ENCODE measurements at places on chromosomes 6 and 20.

DNA sequence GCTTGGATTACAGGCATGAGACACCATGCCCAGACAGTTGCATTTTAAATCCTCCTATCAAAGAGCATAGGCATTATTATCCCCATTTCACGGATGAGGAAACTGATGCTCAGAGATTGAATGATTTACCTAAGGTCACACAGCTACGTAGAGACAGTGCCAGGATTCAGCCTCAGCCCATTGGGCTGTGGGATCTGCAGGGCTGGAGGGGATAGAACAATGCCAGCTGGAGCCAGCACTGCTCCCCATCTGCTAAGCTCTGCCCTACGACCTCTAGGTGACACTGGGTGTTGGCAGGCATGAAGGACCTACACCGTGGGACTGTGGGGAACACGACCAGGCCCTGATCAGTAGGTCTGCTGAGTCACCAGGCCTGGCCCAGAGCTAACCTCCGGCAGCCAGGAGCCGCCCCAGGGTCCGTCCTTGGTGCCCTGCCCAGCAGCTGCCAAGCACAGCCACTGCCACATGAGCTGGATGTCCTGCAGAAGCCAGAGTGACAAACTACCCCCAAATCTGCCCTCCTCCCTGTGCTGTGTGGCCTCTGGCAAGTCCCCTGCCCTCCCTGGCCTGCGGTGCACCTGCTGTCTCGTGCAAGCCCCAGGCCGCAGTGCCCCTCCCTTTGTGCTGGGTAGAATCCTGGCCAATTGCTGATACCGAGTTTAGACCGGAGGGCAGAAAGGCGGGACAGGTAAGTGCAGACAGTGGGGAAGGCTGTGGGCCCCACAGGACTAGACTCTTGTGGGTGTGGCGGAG is 47.6 kb upstream of the PTGIS start:
- no peak for DNase-seq

- no peak for DNase-seq
Observed at GRCh38 chr20:39342463-39342862, 380.3 kb downstream of the DHX35 start.

DNA sequence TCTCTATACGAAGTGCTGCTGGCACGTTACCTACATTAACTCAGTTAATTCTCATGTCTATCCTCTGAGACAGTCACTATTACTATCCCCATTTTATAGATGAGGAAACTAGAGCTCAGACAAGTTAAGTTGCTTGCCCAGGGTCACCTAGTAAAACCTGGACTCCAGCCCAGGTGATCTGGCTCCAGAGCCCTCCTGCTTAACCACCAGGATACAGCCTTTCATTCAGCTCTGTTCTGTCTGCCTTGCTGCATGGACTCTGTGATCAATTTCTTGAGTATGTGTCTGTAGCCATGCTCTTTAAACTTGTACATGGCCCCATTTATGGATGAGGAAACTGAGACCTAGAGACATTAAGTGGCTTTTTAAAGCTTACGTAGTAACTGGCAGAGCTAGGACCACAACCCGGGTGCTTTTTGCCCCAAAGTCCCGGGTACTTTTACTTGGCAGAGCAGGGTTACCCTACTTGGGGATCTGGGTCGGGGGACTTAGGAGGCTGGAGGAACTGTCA is 4.7 kb downstream of the CDKN1A start:
- DNase-seq, result no peak

DNA sequence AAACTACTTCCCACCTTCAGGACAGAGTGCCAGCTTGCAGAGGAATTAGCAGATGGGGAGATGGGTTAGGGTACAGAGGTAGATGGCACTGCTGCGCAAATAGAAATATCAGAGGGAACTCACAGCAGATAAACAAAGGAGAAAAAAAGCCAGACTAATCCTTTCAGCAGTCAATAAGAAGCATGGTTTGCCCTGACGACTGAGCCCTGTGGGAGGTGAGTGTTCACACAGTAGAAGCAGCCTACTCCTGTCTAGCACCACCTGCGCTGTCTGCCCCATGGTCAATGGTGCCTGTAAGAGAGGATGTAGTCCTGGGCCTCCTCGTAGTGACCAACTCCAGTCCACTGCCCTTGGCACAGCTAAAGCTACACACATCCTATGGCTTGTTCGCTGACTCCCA is 174.1 kb downstream of the IBTK start:
- no peak for DNase-seq

GRCh38 chr6:38172739-38173410 is 353.3 kb downstream of the ZFAND3 start:
- DNase-seq, result no peak

- no peak for DNase-seq
Observed at GRCh38 chr6:33426590-33427511, 7.0 kb downstream of the SYNGAP1 start.

DNA sequence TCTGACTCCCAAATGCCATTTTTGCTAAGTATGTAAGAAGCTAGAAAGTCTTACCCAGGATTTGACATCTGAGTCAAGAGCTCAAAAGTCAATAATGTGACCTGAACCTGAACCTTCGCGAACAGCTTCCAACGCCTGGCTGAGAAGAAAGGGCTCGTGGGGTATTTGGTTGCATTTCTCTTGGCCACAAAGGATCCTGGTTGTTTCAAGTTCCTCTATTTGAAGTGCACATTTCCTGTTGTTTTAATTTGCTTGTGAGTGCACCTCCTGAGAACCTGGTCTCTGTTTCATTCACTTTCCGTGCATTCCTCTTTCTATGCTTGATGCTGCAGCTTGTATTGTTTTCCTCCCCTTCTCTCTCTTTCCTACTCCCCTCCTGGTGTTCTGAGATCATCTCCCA is 212.5 kb downstream of the FOXA2 start:
- peak; percentile 96 for DNase-seq

GRCh38 chr20:35883778-35884540 is 70.3 kb downstream of the SCAND1 start:
- peak; percentile 34 for DNase-seq

DNA sequence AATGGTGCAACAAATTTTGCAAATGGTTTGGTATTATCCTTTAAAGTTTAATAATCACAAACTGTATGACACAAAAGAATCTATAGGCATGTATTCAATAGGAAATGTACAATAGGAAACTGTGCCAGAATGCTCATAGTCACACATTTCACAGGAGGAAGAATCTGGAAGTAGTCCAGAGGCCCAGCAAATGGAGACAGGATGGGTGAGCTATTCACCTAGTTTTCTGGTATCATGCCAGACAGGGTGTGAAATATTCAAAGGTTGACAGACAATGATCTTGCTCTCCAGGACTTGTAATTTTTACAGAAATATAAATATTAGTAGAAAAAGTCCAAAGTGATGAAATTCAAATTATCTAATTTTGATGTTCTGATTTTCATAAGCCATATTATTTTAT is 520.1 kb upstream of the IMPG1 start:
- no peak for DNase-seq

DNA sequence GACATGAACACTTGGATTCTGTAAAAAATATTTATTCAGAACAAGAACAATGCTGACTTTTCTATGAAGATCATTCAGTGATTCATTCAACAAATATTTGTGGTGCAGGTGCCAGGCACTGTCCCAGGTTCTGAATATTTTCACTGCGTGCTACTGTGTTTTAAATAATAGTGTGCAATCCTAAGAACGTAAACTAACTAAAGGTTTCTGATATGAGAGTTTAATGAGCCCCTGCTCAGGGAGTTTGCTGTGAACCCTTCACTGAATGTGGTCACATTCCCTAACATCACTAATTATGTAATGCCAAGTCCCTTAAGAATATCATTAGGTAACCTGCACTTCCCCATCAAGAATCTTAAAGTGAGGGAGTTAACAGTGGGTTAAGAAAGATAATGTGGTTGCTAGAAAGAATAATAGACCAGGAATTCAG is 1.7 kb upstream of the TMEM170B start:
- DNase-seq, result peak; percentile 22

DNA sequence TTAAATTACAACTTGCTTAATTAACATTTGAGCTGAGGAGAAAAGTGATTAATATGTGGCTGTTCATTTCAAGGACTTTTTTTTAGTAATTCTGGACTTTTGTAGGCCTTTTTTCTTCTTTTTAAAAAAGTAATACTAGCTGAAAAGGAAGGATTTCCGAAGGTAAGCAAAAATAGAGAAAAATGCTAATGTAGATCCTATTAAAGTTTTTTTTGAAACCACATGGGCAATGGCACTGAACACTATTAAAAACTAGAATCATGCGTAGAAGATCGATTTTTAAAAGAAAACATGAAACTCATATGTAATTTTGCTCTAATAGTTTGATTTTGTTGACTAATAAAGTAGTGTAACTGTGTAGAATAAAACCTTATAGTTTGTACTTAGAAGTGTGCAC is 2.4 kb downstream of the BAG2 start:
- DNase-seq, result no peak

DNA sequence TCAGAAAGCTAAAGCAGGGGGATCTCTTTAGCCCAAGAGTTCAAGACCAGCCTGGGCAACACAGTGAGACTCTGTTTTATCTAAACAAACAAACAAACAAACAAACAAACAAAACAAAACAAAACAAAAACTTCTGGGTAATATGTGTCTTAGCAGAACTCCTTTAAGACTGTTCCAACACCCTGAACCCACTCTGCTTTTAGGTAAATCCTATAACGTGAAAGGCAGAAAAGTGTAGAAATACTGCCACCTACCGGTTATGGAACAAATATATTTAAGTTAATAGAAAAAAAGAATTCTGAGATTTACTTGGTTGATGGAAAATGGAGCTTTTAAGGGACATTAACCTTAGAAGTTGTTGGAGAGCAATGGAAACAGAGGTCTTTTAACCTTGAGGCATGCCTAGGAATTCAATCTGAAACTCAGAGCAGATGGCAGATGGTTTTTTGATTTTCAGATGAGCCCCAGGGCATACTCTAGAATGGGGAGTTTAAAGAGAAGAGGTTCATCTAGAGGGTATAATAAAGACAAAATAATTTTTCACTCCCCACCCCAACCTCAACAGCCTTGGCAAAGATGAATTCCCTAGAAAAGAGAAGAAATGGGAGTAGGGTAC is 38.5 kb downstream of the SOD2 start:
- DNase-seq, result peak; percentile 44

GRCh38 chr6:26331218-26332073 is 33.6 kb upstream of the BTN3A2 start:
- no peak for DNase-seq

DNA sequence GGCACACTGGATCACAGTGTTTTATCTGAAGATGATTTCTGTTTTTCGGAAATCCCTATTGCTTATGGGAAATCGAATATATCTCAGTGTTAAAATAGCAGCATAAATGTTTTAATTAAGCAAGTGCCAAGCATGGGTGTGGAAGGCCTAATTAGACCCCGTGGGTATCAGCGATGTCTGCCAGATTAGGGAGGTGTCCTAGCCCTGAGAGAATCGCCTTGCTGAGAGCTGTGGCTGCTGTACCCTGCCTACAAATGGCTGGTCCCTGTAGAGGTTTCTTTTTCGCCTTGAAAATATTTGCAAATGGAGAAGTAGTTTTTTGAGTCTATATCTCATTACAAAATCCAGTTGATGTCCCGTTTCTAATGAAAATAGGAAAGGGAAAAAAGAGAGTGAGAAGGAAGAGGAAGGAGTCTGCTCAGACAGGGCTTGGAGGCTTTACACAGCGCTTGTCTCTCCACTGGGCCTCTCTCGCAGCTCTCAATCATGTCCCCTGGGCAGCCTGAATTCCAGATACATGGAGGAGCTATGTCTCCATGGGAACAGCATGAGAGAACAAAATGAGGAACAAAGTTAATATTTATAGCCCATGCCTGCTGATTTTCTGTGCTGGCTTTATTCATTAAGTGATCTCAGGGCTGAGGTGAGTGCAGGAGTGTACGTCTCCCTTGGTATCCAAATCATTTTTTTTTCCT is 35.2 kb upstream of the BCLAF1 start:
- DNase-seq, result peak; percentile 14

DNA sequence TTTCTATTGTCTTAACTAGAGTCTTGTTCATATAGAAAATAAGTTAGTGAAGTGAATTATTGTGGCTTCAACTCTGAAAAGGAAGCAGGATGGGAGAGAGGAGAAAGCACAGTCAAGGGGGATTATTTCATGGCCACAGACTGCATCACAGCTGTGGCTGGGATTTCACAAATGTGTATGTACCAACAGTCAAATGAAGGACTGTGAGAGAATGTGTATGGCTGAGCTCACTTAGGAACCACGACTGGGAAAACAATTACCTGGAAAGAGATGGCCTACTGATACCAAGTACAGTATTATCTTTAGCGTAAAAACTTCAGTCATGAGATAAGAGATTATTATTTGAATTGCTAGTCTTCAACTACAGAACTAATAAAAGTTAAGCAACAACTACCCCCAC is 54.9 kb downstream of the SESN1 start:
- peak; percentile 87 for DNase-seq

DNA sequence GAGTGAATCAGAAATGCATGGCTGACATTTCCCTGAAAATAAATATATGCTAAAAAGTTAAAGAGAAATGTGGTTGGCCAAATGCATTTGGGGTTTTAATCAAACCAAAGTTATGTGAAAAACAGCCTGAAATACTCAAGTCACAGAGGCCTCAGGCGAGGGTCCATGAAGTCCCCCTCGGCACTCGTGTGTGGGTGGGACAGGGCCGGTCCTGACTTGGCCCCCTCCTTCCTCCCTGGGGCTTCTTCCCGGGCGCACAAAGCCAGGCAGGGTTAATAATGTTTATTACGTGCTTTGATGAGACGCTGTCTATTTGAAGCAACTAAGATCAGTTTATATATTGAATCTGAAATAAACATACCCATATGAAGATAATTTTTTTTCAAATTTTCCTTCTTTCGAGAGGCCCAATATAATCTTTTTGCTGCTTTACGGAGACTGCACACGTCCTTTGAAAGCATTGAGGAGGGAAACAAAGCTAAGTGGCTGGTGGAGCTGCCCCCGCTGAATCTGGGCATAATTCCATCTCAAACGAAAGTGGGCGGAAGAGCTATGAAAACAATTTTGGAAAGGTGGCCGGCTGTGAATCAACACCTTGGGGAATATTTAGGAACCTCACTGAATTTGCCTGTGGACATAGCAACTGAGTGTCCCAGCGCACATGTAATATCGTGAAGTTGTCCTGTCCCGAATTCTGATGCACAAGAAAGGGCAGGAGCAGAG is 55.8 kb upstream of the SMOC2 start:
- DNase-seq, result no peak

DNA sequence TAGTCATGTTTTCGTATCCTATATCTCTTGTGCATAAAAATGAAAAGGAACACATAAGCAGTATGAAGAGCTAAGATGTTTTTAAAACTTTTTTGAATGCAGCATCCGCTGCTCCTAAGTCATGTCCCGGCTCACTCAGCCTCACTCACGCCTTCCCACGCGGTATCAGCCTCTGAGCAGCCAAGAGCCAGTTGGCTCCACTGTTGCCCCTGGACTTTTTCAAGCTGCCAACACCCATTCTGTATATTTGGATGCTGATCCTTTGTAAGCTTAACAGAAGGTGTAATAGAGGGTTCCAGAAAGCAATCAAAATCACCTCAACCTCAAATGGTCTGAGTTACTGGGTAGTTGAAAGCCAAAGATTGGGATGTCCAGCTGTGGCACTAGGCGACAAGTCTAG is 139.3 kb downstream of the TTLL2 start:
- no peak for DNase-seq

- no peak for DNase-seq
Observed at GRCh38 chr6:135995545-135995898, 144.0 kb downstream of the PDE7B start.

Measured in MV-4-11 (cell line).